NCI-H1105 treated with DMSO at 0.1 percent for 48 hours (cell line): ENCODE measurements at places on chromosomes 7 and 10.

DNA sequence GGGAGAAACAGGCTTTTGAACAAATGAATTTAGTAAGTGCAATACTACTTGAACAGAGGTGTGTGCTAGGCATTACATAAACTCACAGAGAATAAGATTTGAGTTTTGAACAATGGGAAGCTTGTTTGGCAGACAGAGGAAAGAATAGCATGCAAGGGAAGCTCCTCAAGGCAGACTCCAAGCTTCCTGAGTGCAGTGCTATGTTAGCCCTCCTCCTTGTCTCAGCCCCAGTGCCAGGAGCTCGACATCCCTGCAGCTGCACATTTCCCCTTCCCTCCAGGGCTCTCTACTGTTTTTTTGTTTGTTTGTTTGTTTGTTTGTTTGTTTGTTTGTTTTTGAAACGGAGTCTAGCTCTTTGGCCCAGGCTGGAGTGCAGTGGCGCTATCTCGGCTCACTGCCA lies 237.5 kb downstream of the IPMK start:
- no peak for DNase-seq

- DNase-seq, result no peak
Measured at GRCh38 chr7:118330388-118330787, 105.9 kb downstream of the ANKRD7 start.

DNA sequence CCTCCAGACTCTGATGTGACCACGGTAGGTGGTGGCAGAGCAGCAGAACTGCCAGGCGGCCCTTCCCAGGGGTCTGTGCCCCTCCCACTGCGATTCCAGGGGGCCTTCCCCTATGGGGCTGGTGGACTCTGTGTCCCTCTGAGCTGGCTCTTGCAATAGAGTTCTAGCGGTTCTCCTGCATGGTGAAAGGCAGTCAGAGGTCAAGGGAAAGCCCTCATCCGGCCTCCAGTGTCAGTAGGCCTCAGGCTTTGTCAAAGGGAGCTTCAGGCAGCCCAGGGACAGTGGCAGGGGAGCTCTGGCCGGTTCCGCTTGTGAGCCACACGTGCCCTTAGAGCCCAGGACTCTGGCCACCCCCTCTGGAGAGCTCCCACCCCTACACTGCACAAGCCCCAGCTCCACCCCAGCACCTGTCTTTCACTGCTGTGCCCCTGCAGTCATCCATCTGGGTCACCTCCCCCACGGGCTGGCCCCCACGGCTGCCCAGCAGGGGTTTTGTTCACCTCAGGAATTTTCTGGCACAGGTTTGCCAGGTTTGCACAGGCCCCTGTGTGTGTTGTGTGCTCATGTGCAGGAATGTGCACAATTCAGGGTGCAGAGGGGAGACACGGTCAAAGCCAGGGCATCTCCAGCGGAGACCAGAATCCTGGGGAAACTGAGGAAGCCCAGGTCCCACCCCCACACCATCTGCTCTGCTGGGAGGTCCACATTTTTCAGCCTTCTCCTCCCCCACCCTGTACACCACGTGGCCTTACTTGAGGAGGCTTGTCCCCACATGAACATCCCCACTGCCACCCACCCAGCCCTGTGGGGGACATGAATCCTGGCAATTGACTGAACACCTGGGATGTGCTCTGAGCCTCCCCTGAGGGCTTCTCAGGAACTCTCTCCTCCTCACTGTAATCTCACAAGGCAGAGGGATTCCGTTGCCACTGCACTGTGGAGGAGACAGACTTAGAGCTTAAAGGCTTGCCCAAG lies 23.8 kb downstream of the C10orf105 start:
- DNase-seq, result no peak

DNA sequence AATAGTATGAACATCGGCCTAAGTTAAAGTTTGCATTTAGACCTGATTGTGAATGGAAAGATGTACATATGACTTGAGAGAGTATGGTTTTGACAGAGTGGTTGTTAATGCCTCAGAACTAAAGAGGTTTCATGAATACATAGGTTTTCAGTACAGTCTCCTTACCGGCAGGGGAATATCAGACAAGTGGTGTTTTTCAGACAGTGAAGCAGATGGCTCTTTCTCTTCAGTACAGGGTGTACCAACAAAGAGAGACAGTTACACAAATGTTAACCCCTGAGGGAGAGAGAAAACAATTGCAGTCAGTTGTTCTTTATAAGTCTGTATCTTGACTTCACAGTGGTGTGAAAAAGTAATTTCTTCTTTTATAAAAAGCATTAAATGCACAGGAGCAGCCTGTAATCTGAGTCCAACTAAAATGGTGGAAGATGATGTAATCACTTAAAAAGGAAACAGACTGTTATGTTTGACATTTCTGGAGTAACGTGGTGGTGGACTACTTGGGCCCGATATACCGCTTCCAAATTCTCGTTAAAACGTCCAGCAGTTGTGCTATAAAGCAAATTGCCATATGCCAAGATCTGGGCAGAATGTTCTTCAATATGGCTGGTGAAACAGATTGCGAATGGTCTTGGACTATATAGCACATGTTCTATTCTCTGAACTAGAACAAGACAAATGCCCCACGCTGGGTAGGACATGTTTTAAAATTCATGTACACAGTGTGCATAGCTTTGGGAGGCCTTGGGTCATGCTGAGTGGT lies 69.2 kb downstream of the SDK1 start:
- no peak for DNase-seq

DNA sequence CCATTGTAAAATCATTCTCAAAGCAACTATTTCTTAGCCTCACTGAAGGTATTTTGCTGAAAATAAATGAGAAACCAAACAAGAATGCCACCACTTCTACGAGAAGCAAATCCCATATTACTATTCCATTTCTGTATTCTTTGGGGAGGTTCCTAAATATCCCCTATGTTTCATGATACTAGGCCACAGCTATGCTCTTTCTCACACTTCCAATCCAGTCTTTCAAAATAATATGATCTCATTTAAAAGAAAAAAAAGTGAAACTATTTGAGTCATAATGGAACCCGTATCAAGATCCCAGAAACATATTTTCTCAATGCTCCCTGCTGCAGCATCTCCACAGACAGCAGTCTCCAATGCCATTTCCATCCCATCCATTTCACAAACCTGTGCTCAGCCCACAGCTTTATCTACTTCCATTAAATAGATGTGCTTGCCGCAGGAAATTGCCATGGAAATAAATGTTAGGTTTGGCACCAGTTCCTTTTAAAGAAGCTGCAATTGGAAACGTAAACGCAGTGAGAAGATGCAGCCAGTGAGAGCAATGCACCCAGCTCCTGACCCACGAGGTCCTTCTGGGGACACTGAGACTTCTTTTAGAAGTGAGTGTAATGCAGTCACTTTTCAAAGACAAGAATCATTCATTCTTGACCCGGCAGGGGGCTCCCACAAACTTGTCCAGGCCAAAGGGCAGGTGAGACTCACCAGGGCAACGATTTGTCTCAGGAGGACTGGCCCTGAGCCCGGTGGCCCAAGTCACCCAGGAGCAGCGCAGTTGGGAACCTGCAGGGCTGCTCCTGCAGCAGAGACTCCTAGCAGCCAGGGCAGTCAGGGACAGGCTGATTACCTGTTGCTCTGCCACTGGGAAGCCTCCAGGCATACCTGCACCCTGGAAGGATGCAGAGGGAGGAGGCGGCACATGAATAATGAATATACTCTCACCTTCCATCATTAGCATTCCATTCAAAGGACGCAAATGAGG lies 99.6 kb downstream of the C10orf90 start:
- DNase-seq, result no peak

GRCh38 chr7:39810204-39810642 lies 139.8 kb upstream of the CDK13 start:
- DNase-seq, result no peak

GRCh38 chr7:128373606-128374005 lies 12.1 kb upstream of the PRRT4 start:
- no peak for DNase-seq

DNA sequence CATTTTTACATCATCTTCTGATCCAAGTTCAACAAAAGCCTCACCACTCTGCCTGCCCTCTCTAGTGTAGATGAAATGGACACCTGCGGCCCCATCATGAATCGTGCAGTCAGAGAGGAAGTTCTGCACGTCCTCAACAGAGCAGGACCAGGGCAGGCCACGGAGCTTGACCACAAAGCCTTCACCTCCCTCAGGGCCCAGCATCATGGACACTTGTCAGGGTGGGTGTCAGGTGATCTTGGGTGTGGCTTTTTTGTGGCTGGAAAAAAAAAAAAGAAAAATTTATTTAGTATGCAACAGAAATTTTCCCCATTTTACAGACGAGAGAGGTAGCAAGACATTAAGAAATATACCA lies 16.2 kb downstream of the FXYD4 start:
- DNase-seq, result no peak

DNA sequence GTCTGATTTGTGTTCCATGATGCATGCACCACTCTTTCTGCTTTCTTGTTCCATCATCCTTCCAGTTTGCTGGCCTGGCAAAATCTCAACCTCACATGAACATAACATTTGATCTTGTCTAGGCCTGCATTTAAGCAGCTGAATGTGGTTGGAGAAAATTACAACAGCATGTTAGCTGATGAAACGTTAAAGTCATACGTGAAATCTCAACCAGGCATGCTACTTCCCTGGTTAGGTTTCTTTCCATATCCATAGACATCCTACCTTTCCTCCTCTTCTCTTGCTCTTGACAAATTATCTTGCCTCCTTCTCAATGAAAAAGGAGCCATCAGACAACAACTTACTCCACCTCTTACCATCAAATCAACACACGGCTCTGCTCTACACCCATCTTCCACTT lies 153.6 kb downstream of the C1GALT1 start:
- no peak for DNase-seq

DNA sequence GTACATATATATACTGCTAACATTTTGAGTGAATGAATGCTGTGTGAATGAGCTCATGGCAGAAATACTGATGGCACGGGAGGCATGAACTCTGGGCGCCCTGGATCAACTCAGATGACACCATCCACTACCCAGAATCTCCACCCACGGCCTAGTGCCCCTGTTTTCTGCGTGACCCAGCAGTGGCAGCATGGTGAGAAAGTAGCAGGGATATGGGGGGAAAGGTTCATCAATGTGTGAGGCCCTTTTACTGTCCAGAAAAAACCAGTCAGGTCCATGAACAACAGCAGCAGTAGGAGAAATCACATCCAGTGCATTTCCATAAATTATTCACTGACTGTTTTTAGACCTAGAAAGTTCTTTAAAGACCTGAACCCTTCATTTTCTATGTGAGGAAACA lies 391.0 kb upstream of the NRP1 start:
- DNase-seq, result no peak
